ENCODE measurements at places on chromosomes 7 and 10. TPM values are rescaled to one million over a fixed set of nuclear protein-coding genes. Genes with fewer than 3 reads are reported as not detected.

FFAR4 gene
- polyA plus RNA-seq = not detected

COL1A2 gene
- not detected for polyA plus RNA-seq

MYO3A gene
- 0.15 TPM for polyA plus RNA-seq

ZDHHC4 gene
- polyA plus RNA-seq = 71.7 TPM
